ENCODE measurements at places on chromosomes 3 and 15.

- DNase-seq, result no peak
Observed at GRCh38 chr15:81085213-81085612, 48.9 kb upstream of the CFAP161 start.

GRCh38 chr3:170560717-170561382, 25.0 kb downstream of the SLC7A14 start:
- no peak for DNase-seq

DNA sequence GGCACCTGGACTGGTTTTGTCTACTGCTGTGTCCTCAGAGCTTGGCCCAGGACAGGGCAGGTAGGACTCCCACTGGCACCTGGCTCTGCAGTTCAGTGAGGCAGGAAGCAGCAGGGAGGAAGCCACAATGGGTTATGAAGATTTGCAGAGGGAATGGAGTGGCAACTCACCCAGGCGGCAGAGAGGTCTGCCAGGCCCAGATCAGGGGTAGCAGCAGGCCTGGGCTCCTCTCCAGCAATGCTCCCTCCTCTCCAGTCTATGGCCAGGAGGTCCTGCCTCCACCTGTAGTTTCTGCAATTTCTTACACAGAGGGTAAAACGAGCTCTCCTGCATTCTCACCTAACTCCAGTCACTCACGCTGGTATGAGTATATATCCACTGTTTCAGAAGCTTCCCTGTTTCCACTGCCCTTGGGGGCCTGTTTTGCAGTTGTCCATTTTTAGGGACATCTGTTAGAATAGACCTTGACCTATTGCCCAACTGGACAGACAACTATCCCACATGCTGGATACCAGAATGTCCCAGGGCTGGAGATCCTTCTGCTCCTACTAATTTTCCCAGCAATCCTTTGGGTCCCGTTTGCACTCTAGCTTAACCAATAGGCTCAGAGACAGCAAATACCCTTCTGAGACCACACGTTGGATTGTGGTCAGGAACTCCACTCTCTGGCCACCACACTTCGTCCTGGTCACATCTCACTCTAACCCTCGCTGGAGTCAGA, 35.2 kb downstream of the HMCES start:
- DNase-seq, result no peak

DNA sequence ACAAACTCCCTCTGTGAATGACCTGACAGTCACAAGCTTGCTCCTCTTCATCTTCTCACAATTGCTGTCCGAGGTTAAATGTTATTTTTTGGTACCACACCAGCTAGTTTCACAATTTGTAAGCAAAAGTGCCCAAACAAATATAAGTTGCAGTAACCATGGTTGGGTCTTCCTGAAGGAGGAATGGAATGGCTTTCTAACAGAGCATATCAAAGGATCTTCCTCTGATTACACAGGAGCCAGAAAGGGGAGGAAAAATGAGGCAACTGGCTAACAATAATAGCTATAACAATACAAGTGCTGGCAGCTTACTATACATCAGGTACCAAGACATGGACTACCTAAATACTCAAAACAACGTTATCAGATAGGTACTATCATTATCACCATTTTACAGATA, 90.4 kb downstream of the WWTR1 start:
- no peak for DNase-seq

DNA sequence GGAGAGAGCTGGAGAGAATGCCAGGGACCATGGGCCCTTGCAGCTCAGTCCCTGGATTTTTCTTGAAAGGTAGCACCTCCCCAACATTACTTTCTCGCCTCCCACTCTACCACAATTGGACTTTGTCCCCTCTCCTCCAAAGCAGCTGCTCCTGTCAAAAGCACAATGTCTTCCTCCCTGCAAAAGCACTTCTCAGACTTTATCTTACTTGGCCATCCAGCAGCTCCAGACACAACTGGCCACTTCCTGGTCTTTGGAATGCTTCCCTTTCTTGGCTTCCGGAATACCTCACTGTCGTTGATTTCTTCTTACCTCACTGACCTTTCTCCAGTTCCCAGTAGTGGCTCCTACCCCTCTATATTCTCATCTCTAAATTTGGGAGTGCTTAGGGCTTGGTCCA, 134.6 kb upstream of the PROK2 start:
- DNase-seq, result no peak

- no peak for DNase-seq
Observed at GRCh38 chr3:131807822-131808221, 227.0 kb downstream of the CPNE4 start.

GRCh38 chr3:107861904-107862303, 228.9 kb downstream of the CD47 start:
- no peak for DNase-seq

DNA sequence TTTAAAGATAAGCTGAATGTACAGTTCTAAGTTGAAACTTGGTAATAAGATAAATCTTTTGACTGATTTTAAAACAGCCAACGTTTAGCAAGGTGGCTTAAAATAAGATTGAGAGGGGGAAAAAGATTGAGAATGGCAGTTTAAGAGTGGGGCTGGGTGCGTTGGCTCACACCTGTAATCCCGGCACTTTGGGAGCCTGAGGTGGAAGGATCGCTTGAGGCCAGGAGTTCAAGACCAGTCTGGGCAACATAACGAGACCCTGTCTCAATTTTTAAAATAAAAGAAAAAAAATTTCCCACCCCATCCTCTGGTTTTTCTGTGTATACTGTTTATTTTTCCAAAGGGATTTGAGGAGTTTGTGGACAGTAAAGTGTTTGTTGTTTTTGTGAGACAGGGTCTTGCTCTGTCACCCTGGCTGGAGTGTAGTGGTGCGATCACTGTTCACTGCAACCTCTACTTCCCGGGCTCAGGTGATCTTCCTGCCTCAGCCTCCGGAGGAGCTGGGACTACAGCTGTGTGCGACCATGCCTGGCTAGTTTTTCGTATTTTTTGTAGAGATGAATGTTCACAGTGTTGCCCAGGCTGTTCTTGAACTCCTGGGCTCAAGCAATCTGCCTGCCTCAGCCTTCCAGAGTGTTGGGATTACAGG, 3.0 kb downstream of the MAPK6 start:
- DNase-seq, result no peak

- DNase-seq, result no peak
Observed at GRCh38 chr3:150308037-150308319, 100.1 kb upstream of the TSC22D2 start.

GRCh38 chr3:131883711-131884407, 151.0 kb downstream of the CPNE4 start:
- no peak for DNase-seq
